ENCODE measurements at places on chromosomes 16 and 17.

DNA sequence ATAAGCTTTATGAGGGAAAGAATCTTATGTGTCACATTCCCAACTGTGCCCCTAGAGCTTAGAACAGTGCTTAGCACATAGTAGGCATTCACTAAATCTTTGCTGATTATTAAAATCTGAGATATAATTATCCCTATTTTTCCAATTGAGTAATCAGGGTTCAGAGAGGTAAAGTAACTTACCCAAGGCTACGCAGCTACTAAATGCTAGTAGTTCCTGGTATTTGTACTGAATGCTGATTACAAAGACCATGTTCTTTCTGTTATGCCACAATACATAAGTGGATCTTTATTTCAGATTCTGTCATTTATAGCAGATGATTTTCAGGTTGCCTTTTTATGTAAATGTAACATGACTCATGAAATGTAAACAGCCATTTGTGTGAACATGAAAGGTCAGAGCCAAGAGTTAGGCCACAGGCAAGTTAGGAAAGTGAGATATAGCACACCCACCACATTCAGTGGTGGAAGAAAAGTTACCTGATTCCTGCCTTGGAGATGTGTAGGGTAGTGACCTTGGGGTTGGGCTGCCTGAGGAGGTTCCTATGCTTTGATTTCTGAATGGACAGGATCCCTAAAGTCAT is 77.2 kb downstream of the FTO start:
- DNase-seq = no peak

- DNase-seq = no peak
Observed at GRCh38 chr17:44311562-44312181, 3.3 kb downstream of the RUNDC3A start.

DNA sequence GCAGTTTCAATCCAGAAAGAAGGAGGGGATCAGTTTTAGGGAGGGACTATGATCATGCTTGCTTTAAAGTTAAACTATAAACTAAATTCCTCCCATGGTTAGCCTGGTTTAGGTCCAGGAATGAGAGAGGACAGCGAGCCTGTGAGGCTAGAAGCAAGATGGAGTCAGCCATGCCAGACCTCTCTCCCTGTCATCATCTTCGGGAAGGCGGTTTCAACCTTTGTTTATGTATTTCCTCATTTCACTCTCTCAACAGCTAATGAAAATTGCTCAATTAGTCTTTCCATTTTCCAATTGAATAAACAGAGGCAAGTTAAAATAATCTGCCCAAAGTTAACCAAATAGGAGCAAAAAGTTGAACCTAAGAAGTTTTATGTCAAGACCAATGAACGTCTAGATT is 201.5 kb downstream of the KCNJ2 start:
- DNase-seq = no peak

DNA sequence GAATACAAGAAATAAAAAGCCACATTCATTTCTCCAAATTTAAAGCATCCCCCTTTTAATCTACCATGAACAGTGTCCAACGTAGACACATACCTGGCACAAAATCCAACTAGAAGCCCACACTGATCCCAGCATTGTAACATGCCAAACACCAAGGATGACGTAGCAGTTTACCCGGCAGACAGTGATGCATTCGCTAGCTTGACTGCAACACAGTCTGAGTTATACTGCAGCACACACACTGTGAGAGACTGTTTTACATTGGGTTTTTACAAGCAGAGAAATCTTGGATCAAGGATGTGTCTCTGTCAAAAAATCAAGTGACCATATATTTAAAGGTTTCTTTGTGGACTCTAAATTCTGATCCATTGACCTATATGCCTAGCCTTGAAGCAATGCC is 74.5 kb upstream of the C17orf78 start:
- no peak for DNase-seq

DNA sequence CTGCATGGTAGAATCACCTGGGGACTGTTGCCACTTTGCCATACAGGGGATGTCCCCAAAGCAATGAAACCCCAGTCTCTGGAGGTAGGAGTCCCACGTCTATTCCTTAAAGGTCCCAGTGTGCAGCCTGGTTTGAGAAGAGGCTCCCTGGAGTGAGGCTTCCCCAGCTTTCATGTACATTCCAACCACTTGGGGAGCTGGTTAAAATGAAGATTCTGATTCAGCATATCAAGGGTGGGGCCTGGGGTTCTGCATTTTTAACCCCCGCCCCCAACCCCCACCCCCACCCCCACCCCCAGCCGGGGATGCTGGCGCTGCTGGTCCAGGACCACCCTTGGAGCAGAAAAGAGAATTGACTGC is 241.2 kb downstream of the FOXL1 start:
- DNase-seq = no peak

DNA sequence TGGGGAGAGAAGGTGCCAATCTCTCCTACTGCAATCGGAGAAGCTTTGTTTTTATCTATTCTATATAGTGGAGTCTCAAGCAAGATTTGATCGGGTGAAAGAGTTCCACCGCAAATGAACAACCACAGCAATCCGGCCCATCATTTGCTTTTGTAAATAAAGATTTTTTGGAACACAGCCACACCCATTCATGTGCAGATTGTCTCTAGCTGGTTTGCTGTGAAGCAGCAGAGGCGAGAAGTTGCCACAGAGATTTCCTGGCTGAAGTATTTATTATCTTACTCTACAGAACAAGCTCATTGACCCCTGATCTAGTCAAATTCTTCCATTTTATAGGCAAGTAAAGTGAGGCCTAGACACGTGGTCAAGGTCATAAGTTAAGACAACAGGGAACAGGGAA is 195.5 kb upstream of the TNRC6C start:
- no peak for DNase-seq

GRCh38 chr17:47850692-47851573 is at the start of gene SP6:
Gene SP6 (minus strand): TSS chr17:47851163. CDS start chr17:47848429, 2,734 bp downstream.
- peak; percentile 79 for DNase-seq

DNA sequence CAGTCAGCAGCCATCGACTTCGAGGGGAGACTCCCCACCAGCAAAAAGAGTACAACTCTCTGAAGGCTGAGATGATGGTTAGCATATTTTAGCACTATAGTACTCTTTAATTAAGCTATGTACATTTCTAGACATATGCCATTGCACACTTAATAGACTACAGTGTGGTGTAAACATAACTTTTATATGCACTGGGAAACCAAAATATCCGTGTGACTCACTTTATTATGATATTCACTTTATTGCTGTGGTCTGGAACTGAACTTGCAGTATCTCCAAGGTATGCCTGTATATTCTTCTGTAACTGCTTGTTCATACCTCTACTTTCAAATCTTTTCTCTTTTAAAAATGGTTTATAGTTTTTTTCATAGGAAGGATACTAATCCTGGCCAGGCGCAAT is 11.0 kb upstream of the NXPH3 start:
- DNase-seq = no peak

DNA sequence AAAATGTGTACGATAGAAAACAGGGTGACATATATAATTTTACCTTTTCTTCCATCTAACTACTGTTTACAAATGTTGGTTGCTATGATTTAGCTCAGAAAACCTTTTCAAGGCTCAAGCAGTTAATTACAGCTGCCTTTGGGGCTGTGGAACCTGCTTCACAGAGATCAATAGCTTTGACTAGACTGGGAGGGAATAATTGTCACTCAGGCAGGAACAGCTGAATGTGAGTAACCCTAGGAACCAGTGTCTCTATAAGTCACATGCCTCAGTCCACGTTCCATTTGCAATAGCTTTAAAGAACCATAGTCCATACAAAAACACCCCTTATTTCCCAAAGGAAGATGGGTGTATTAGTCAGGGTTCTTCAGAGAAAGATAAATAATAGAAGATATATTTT is 306.8 kb upstream of the ERCC4 start:
- DNase-seq = no peak

DNA sequence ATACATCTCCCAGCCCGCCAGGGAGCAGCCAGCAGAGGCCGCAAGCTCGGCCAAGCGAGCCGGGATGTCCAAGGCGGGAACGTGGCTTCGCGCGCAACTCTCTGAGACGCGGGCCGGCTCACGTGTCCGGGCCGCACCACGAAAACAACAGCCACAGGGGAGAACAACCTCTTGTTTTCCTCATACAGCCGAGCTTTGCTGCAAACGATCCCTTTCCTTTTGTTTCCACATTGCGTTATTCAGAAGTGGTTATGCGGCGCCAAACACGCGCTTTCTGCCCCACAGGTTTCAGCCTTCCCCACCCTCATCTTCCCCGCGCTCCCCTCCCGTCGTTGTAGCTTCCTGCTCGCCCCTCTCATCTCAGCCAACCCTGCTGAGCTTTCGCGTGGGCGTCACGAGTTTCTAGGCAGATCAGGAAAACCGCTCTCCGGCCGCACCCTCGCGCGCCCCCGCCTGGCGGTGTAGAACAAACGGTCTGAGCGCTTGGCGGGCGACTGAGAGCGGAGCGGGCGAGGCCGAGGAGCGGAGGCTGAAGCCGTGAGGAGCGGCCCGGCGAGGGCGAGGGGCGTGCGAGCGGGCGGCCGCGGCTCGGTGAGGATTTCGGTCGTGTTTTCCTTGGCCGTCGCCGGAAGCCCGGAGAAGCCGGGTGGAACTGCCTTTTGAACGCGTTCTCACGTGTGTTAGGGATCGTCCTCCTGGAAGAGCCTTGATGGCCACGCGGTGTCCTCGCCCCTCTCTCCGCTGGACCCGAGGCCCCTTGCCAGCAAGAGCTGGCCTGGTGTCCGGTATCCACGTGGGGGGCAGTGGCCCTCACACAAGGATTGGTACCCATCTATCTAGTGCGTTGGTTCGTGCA is 6.6 kb upstream of the SMARCD2 start:
- peak; percentile 86 for DNase-seq

GRCh38 chr17:2081564-2081963 is 26.7 kb downstream of the HIC1 start:
- peak; percentile 57 for DNase-seq

- no peak for DNase-seq
Observed at GRCh38 chr17:1203111-1203966, 23.6 kb upstream of the ABR start.
